GM23248 (cell line): ENCODE measurements at places on chromosomes 1 and 21.
A peak's percentile ranks its signal among the peaks of the same experiment; 100 is the strongest.

- DNase-seq = no peak
These were observed 14.6 kb downstream of the STRIP1 start for GRCh38 chr1:110048923-110049601.

- peak; percentile 70 for DNase-seq
These were observed at the start of gene HIVEP3 for GRCh38 chr1:41918450-41919043. TSS of gene HIVEP3 (minus strand) at chr1:41918922.

- DNase-seq = peak; percentile 52
These were observed 155.5 kb downstream of the GLUL start for GRCh38 chr1:182235952-182236650.

DNA sequence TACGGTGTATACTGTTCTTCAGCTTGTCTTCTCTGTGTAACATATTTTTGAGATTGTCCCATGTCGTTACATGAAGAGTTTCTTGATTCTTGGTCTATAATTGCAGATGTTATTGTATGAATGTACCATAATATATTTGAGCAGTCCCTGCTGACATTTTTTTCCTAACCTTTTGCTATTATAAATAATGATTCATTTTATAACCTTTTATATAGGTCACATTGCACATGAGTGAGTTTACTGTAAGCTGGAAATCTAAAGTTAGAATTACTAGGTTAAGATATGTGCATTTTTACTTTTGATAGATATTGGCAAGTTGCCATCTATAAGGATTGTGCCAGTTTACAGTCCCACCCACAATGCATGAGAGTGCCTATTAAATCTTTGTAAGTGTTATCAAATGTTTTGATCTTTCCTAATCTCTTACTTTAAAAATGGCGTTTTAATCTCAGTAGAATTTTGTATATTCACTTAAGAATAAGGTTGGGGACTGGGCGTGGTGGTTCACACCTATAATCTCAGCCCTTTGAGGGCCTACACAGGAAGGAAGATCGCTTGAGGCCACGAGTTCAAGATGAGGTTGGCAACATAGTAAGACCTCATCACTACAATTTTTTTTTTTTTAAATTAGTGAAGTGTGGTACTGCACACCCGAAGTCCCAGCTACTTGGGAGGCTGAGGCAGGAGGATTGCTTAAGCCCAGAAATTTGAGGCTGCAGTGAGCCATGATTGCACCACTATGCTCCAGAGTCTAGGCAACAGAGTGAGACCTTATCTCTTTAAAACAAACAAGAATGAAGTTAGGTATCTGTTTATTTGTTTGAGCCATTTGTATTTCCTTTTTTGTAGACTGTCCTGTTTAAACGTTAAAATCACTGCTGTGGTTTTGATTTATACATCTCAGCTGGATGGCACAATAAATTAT is 36.5 kb downstream of the ZMYM1 start:
- no peak for DNase-seq

- peak; percentile 60 for DNase-seq
These were observed 30.2 kb downstream of the SRRM1 start for GRCh38 chr1:24673341-24673740.

DNA sequence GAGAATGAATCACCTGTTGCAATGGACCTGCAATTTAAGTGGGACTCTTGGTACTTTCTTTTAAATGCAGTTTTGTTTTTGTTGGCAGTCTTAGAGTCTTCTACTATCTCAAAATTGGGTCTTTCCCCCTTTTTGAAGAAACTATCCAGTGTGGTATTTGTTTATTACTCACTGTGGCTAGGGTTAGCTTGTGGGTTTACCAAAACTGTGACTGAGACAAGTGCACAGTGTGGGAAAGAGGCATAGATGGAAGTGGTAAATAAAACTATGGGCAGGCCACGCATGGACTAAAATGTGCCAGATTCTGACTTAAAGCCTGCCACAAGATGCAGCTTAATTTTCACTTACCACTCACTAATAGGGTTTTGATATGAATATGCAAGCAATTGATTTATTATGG is 1441.7 kb downstream of the PLA2G4A start:
- DNase-seq = no peak

- DNase-seq = no peak
These were observed 114.6 kb upstream of the VAV3 start for GRCh38 chr1:108079440-108080025.

- no peak for DNase-seq
These were observed 58.9 kb upstream of the POU2F1 start for GRCh38 chr1:167161762-167162161.

DNA sequence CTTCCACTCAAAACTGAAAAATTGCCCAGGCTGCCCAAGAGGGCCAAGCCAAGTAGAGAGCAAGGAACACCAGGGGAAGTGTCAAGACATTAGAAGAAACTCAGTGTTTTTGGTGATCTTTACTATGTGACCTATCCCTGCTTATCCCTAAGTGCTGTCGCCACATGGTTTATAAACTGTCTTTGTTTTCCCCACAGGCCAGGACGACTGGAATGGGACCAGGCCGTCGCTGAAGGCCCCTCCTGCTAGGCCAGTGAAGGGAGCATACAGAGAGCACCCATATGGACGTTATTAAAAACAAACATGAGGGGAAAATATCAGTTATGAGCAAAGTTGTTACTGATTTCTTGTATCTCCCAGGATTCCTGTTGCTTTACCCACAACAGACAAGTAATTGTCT is 28.7 kb downstream of the KHDRBS1 start:
- no peak for DNase-seq

- no peak for DNase-seq
These were observed 344.5 kb downstream of the LMX1A start for GRCh38 chr1:165011991-165012531.

GRCh38 chr1:3393987-3394920 is 60.2 kb upstream of the ARHGEF16 start:
- DNase-seq = no peak

DNA sequence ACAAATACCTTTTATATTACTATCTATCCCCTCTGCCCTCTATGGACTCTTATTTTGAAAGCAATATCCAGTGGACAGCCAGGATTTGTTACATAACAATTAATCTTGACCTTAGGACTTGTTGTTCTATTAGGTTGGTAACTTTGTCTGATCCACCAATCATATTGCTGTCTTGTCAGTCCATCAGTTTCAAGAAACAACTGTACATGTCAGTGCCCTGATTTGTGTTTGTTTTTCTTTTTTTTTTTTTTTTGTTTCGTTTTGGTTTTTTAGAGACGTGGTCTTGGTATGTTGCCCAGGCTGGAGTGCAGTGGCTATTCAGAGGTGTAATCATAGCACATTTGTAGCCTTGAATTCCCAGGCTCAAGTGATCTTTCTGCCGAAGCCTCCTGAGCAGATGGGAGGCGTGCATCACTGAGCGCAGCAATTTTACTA is 1.5 kb upstream of the SCP2 start:
- DNase-seq = no peak

DNA sequence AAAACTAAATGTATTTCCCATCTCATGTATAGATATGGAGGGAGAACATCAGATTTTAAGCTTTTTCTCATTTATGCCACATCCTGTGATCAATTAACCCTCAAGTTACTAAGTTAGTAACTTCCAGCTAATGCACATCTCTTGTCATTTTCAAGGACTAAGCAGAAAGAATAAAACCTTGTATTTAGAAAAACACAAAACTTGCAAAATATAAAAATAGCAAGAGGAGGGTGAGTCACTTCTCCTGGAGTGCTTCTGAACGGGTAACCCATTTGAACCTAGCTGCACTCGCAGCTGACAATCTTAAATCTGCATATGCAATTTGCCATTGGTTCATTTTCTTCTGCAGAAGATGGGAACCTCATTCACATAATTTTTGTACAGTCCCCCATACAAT is 500.5 kb downstream of the SETD4 start:
- peak; percentile 76 for DNase-seq

DNA sequence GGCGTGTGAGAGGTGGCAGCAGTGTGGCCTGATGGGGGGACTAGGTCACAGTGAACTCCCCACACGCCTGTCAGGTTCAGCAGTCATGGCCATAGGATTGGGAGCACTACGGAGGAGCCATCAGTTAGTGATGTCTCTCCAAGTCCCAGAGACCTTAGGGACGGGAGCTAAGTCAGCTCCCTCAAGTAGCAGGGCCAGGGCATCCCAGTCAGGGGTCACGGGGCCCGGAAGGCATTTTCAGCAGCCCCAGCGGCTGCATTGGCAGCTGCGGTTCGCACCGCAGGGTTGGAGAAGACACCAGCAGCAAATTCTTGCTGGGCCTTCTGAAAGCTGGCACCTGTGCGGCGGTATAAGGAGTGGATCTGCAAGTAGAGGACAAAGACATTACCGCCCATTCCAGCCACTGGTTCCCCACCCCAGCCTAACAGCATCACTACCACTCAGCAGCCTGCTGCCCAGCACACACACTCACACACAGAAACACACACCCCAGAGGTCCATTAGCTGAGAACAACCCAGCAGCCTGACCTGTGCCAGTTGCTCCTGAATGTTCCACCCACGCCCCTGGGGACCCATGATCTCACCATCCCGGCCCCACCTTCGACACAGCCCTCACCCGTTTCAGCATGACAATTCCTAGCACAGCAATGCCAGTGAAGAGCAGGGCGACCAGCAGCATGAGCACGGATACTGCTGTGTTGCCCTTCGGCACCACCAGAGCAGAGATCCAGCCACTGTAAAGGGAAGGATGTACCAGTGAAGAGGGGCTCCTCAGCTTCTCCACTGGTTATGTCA is 972 bp upstream of the ENTREP3 start:
- DNase-seq = peak; percentile 32
